Lung (tissue), 17 donors: ENCODE measurements at places on chromosomes 4 and X. TPM values are rescaled to one million over a fixed set of nuclear protein-coding genes. Genes with fewer than 3 reads are reported as not detected.

The EPGN gene
- total RNA-seq, result 2.3 TPM

GRCh38 chr4:137700072-137700471, 167.8 kb upstream of the PCDH18 start:
- DNase-seq, result no peak

The SASH3 gene
- 12.0 TPM for total RNA-seq

GRCh38 chr4:184645904-184646610, 3.2 kb downstream of the CASP3 start:
- no peak for DNase-seq

DNA sequence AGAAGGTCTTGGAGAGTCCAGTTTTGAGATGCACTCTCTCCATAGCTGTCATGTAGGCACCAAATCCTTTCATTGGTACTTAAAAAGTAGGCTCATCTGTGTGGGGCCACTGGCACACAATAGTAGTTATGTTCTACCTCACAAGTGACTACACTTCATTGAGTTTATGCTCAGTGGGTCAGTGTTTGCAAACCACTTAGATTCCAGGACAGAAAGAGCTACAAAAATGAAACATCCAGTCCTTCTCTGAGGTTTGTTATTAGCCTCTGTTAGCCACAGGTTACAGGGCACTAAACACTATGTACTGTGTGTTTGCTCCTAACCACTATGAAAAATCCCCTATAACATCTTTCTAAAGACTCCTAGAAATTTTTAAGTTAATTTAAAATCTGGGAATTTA, 13.8 kb downstream of the RAB28 start:
- DNase-seq, result no peak

GRCh38 chrX:49958727-49959485, 36.5 kb downstream of the CLCN5 start:
- DNase-seq, result no peak

GRCh38 chr4:88528861-88529260, 5.3 kb upstream of the PYURF start:
- DNase-seq, result peak; percentile 20

- DNase-seq, result no peak
Measured at GRCh38 chrX:53718073-53718472, 31.6 kb upstream of the HUWE1 start.
